ENCODE measurements at places on chromosomes 3 and 15.

DNA sequence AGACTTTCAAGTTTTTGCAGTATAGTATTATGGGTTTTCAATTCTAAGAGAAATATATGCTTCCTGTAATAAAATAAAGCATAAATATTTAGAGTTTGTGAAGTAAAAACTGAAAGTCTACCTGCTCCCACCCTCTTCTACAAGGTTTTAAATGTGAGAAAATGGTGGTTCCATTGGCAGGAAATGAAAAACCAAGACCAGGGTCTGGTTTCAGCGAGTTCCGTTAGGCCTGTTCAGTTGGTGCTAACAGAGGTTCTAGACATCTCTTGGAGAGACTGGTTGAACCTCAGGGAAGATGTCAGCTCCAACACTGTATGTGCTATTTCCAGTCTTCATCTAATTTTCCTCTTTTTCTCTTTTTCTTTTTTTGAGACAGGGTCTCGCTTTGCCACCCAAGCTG lies 11.8 kb upstream of the MYO1E start:
- no peak for DNase-seq

DNA sequence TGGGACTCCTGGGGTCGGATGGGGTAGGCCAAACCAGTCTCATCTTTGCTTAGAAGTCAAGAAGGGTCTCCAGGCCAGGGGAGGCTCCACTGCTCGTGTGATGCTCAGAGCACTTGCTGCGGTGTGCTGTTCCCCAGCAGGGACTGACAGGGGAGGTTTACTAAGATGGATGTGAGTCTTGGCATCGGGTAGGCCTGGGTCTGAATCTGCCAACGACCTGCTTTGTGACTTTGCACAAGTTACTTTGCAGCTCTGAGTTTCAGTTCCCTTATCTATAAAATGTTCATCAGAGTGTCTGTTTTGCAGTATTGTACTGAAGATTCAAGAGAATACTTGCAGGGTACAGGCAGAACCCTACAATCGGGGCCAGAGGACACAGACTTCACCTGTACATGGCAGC lies 17.3 kb upstream of the CDCP1 start:
- DNase-seq: no peak

GRCh38 chr3:141575879-141576743 lies 89.3 kb downstream of the RASA2 start:
- no peak for DNase-seq

DNA sequence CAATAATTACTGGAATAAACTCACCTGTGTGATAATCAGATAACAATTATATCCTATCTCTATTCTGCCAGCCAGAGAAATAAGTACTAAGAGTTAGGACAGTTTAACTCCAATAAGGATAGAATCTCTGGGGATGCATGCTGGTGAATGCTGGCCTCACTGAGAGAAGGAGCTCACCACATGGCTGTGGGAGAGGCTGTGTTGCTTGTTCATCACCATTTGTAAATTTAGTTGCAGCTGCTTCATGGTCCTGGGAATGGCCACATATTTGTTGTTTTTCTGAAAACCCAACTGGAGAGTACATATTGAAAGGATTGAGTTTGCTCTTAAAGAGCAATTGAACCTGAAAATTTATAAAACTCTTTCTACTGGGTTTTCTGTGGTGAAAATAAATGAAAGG lies 207.3 kb downstream of the NECTIN3 start:
- no peak for DNase-seq

DNA sequence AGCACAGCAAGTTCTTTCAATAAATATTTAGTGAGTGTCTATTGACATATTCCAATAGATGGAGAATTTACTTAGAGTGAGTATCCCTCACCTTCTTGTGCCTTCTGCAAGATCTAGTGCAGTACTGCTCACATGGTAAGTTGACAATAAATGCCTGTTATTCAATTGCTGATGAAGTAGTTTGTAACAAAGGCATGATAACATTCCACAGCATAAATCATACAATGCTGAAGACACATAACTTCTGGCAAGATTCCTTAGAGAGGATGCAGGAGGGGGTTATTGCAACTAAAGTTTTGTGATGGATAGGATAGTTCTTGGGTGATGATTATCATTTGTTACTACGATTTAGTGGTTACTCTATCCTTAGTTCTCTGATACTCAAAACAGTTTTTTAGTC lies 112.2 kb upstream of the RBMS3 start:
- no peak for DNase-seq

- DNase-seq: peak; percentile 11
These were observed 730 bp downstream of the SPRED1 start for GRCh38 chr15:38253351-38253781.
